ENCODE measurements at places on chromosomes 11 and 22.
A peak's percentile ranks its signal among the peaks of the same experiment; 100 is the strongest.

GRCh38 chr22:19591568-19591967 lies 67.4 kb upstream of the CLDN5 start:
- no peak for DNase-seq

- no peak for DNase-seq
Measured at GRCh38 chr11:8341996-8342395, 78.3 kb upstream of the LMO1 start.

- peak; percentile 11 for DNase-seq
Measured at GRCh38 chr11:34065505-34066203, 14.1 kb downstream of the CAPRIN1 start.

DNA sequence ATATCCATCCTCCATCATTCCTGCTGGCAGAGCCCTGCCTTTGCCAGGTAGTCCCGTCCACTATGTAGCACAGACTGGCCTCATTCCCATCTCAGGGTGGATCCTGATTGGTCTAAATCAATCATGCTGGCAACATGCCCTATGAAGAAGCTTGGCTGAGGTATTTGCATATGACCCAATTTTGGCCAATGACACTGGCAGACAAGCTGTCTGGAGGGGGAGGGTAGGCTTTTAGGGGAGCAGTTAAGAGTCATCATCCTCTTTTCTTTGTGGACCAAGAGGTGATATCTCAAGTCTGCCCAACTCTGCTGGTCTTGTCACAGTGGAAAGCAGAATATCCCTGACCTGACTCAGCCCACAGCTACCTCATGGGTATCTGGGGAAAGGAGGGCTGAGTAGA lies 5.1 kb downstream of the CCDC89 start:
- no peak for DNase-seq

DNA sequence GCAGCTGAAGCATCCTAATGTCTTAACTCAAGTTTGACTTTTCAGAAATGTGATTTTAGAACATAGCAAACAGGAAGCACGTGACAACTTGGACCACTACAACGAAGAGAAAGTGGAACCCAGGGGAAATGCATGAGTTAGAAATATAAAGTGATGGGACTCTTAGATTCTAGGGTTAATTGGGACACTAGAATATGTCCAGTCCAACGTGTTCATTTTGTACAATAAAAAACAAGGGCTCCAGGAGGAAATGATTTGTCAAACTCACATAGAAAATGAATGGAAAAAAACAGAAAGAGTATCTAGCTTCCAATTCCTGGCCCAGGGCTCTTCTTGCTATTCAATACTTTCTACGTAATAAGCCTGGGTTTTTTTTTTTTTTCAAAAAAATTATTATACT lies 30.7 kb downstream of the TIMP3 start:
- no peak for DNase-seq

Measured in fibroblast of upper back skin (primary cell).